Cerebellum (tissue), 4 donors: ENCODE measurements at places on chromosomes 1 and 21. TPM values are rescaled to one million over a fixed set of nuclear protein-coding genes. Genes with fewer than 3 reads are reported as not detected.

- DNase-seq, result no peak
Observed at GRCh38 chr1:193458628-193459027, 272.2 kb upstream of the B3GALT2 start.

DNA sequence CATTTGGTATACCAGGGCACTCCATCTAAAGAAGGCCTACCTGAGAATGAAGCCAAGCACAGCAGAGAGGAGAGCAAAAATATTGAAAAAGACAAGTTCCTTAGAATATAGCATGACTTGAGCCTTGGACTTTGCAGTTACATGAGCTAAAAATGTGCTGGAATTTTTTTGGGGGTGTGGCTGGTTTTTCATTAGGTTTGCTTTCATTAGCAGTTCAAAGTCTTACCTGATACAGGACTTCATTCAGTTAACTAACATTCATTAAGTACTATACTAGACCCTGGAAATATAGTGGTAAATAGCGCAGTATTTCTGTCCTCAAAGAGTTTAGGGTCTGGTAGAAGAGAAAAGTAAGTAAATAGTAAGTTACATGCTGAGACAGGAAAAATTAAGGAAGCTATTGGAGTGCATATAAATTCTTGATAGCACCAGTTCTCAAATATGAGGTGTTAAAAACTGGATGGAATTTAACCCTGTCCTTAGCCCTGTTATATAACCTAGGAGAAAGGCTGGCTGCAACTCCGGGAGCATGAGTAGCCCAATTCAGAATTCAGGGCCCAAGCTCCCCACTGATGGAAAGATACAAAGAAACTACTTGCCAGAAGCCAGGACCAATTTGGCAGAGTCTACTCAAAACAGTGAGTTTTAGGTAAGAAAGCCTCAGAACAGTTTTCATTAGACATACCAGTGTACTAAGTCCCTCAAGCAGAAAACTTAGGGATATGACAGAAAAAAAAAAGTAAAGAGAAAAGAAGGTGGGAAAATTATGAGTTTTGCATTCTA, 3.1 kb upstream of the DOCK7 start:
- no peak for DNase-seq

- no peak for DNase-seq
Observed at GRCh38 chr1:245132771-245133170, 22.0 kb upstream of the KIF26B start.

GRCh38 chr1:221172841-221173240, 293.6 kb downstream of the HLX start:
- DNase-seq, result no peak

GRCh38 chr1:1788646-1789431, 10.6 kb upstream of the NADK start:
- no peak for DNase-seq

DNA sequence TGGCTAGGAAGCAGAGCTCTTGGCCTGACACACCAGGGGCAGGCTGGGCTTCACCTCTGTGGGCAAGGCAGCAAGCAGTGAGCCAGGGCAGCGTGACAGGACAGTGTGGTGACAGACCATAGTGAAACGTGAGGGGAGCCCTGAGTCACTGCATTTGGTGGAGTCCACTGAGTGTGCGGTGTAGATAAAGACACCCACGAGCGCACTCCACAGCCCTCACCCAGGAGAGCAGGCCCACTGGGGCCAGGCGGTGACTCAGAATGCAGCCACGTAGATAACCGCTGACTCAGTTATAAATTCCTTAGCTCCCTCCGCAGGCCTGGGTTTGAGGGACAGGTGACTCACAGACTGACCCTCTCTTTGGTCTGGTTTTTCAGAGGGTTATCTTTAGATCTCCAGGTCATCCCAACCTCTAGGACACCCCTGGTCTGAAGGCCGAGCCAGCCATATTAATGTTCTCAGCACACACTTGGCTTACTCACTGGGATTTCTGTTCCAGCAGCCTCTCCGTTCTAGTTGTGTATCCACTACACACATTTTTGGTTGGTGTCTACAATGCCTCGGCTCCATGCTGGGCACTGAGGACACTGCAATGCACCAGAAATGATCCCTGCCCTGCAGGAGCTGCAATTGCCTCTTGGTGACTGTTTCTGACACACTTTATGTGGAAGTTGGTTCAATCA, 90.2 kb upstream of the TSPAN2 start:
- no peak for DNase-seq

- no peak for DNase-seq
Observed at GRCh38 chr1:18094096-18094495, 13.5 kb upstream of the IGSF21 start.

DNA sequence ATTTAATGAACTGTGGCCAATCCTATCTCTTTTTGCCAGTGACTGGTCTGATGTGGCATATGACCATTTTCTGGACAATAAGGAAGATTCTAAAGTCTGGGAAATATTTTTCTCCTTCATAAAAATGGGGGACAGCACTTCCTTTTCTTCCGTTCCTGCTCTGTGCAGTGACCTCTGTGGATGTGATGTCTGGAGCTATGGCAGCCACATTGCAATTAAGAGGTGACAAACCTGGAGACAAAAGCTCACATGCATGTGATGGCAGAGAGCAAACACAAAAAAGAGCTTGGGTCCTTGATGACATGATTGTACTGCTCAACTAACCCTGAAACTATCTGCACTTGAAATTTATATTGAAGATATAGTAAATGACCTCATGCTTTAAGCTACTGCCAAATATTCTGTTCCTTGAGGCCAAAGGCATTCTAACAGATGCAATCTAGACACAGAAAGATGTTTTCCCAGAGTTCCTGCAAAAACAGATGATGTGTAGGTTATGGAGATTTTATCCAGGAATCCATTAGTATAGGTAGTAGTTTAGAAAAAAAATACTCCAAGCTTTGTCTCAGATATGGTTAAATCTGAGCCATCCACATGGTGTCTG, 2.2 kb upstream of the MAGI3 start:
- DNase-seq, result no peak

GRCh38 chr21:35933466-35933865, 126.9 kb downstream of the SETD4 start:
- DNase-seq, result no peak

GRCh38 chr1:172843444-172843843, 184.5 kb downstream of the FASLG start:
- no peak for DNase-seq

DNA sequence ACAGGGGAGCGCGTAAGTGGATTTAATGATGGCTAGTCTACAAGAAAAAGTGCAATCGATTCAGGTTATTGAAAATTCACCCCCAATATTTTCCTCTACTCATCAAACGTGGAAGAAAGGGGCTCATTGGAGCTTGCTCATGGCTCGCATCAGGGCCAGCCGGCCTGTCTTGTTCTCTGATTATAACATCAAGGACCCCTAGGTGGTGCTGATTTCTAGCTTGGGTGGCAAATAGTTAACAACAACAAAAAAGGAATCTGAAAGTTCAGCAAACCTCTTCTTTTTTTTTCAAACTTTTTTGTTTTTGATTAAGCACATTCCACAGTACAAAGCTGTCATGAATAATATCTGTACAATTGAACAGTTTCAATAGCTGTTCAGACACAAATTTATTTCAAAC, 35.8 kb upstream of the SOD1 start:
- DNase-seq, result no peak

DNA sequence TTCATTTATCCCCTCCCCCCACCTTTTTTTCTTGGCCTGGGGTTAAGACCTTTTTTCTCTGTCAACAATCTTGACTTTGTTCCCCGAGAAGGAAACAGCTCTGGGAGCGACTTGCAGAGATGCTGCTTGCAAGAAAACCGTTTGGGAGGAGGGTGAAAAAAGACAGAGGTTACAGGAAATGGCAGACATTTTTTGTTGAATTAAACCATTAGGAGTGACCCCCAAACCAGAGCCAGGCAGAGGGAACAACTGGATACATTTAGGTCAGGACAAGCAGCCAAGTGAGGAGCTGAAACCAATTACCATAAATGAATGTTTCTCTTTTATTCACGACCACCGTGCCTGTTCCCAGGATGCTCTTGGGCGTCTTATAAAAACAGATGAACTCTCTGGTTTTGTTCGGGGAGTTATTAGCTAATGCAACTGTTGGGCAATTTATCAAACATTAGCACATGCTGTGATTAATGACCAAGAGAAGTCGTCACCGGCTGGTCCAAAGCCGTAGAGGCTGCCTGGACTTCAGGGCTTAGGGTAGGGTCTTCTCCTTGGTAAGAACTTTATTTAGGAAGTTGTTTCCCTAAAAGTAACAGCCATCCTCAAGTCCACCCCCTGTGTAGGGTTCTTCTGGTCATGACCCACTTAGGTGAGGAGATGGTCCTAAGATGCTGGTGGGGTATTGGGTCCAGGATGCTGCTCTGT, 141.0 kb downstream of the FOXD2 start:
- no peak for DNase-seq

- DNase-seq, result no peak
Observed at GRCh38 chr1:199310708-199311107, 671.9 kb downstream of the PTPRC start.

- DNase-seq, result no peak
Observed at GRCh38 chr1:184424157-184424556, 37.3 kb downstream of the C1orf21 start.

GRCh38 chr1:53461323-53462044, 2.3 kb downstream of the DMRTB1 start:
- DNase-seq, result no peak

DNA sequence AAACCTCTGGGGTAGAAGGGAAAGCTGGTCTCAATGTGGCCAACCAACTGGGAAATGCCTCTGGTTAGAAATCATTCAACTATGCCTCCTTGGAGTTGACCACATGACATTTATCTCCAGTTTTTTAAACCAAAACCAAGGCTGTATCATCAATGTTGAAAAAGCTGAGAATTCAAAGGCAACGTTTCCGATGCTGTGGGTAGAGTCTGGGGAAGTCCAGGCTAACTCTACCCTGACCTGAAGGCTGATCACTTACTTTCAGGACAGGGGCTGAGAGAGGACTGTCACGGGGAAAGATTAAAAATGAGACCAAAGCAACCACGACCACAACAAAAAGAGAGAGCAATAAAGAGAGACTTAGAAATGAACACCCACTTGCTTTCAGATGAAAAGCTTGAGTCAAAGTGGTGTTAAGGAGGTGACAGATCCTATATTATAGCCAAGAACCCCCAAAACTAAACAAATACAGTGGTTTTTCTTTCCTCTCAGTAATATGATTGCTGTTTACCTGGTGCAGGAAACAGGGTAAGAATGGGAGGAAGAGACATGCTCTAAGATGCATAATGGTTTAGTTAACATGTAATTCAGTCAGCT, 90.8 kb upstream of the TNFSF4 start:
- DNase-seq, result no peak

- no peak for DNase-seq
Observed at GRCh38 chr1:23478896-23479665, 4.9 kb downstream of the ASAP3 start.

NCAM2 gene
- total RNA-seq, result 62.0 TPM

OR2T33 gene
- total RNA-seq, result 0.64 TPM

CDKN2C gene
- 6.2 TPM for total RNA-seq

CLCC1 gene
- 35.5 TPM for total RNA-seq

EPS15 gene
- 99.0 TPM for total RNA-seq

PADI2 gene
- total RNA-seq, result 2.1 TPM
